Left renal pelvis (tissue), 4 donors: ENCODE measurements at places on chromosomes 2 and 18. TPM values are rescaled to one million over a fixed set of nuclear protein-coding genes. Genes with fewer than 3 reads are reported as not detected.

ANKRD62 gene
- 0.07 TPM for polyA plus RNA-seq

GCA gene
- 35.5 TPM for polyA plus RNA-seq

DNA sequence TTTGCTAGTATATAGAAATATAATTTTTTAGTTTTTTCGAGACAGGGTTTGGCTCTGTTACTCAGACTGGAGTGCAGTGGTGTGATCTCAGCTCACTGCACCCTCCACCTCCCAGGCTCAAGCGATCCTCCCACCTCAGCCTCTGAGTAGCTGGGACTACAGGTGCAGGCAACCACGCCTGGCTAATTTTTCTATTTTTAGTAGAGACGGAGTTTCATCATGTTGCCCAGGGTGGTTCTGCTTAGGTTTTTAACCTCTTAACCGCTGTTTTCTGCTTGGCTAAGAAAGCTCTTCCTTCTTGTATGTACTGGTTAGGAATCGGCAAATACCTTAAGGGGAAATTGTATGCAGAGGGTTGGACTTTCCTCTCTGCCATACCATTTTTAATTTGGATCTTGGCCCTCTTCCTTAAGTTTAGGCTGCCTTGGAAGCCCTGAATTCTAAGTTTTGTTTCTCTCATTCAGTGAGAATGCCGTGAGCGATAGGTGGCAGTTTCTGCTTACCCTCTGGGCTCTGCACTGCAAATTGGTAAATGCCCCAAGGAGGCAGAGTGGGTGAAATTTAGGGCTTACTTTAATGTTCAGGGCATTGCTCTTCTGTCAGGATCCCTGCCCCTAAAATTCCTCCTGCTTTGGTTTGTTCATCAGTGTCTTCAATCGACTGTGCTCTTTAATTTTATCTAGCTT is 32.3 kb downstream of the EML6 start:
- no peak for DNase-seq

DNA sequence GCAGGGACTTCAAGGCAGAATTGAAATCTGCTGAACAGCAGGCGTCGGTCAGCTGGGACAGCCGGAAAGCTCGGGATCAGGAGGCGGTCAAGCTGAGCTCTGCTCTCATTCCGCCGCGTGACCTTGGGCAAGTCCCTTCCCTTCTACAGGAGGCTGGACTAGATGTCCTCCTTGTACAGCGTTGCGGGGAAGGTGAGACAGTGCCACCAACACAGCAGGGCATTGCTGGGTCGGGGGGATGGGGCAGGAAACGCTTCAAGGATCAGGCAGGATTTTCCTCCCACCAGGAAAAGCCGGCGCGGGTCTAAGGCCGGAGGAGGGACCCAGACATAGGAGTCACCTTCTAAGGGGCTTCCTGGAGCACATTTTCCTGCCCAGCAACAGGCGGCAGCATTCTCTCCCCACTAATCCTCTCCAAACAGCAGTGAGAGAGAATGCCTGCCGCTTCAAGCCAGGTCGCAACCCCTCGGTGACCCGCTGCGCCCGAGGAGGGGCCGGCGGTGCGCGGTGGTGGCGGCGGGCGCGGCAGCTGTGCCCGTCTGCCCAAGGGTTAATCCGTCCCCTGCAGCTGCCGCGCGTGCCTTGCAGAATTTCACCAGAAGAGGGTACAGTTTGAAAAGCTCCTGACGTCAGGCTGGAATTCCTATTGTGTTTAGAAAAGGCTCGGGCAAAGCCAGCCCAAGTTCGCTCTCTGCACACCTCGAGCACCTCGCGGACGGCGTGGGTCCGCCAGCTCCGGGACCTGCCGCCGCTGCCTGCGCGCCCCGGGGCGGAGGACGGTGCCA is at the start of gene KCNF1:
Gene KCNF1 (plus strand): TSS at position 644 of the 785 bp plus-strand sequence. CDS start 493 bp downstream, outside the sequence.
- no peak for DNase-seq

GRCh38 chr18:8448130-8448529 is 161.1 kb upstream of the RAB12 start:
- DNase-seq: no peak

DNA sequence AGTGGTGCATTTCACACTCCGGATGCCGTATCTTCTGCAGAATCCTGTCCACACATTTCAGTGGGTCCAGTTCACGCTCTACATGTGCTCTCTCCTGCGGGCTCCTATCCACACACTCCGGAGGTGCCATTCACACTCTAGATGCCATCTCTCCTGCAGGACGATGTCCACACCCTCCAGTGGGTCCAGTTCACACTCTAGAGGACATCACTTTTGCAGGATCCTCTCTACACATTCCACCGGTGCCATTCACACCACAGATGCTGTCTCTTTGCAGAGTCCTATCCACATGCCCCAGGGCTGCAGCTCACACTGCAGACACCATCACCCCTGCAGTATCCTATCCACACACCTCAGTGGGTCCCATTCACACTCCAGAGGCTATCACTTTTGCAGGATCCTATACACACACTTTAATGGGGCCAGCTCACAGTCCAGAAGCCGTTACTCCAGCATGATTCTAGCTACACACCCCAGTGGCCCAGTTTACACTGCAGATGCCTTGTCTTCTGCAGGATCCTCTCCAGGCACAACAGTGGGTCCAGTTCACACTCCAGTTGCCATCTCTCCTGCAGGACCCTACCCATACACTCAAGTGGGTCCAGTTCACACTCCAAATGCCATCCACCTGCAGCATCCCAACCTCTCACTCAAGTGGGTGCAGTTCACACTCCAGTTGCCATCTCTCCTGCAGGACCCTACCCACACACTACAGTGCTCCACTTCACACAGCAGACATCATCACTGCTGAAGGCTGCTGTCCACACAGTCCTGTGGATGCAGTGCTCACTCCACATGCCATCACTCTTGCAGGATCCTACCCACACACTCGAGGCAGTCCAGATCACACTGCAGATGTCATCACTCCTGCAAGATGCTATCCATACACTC is 2.1 kb upstream of the PXDN start:
- DNase-seq: no peak
